ENCODE measurements at places on chromosomes 5 and 9.
A peak's percentile ranks its signal among the peaks of the same experiment; 100 is the strongest.

- no peaks in the 10 kb centered on the region for H3K27me3 ChIP-seq
- no peaks in the 10 kb centered on the region for H3K36me3 ChIP-seq
- no peak for DNase-seq
- H3K4me3 ChIP-seq, result no peak overlapping the region
- no peaks in the 10 kb centered on the region for H3K4me1 ChIP-seq
- H3K27ac ChIP-seq, result no peak overlapping the region
Observed at GRCh38 chr9:98839724-98840123, 32.3 kb downstream of the GALNT12 start.

DNA sequence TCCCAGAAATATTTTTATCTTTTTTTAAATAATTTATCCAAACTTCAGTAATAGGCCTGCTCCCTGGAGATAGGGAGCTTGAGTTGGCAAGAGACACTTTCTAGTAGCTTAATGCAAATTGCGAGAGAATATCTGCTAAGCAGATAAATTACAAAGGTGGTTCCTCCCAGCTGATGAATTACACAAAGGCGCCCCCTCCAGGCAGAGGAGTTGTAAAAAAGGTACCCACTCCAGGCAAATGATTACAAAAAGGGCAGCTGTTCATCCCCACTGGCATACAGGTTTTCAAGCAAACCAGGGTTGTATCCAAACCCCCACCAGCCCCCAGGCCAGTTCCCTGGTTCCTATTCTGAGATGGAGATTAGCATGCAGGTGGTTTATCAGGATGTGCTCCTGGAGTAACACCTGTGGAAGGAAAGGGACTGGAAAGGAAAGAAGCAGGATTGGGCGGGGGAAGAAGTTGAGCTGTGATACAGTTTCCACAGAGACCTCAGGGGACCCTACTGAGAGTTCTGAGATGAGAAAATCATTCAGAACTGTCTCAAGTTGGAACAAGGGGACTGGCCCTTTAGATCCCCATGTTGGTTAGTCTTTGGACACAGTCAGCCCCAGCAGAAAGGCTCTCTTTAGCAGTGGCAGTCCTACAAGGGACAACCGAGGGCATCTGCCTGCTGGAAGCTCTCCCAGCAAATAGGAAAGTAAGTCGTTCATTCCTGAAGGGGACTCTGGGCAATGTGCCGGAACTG, 25.5 kb downstream of the ESM1 start:
- H3K27ac ChIP-seq, result no peak overlapping the region
- DNase-seq, result peak; percentile 37
- no peaks in the 10 kb centered on the region for H3K4me1 ChIP-seq
- no peak overlapping the region for H3K4me3 ChIP-seq

DNA sequence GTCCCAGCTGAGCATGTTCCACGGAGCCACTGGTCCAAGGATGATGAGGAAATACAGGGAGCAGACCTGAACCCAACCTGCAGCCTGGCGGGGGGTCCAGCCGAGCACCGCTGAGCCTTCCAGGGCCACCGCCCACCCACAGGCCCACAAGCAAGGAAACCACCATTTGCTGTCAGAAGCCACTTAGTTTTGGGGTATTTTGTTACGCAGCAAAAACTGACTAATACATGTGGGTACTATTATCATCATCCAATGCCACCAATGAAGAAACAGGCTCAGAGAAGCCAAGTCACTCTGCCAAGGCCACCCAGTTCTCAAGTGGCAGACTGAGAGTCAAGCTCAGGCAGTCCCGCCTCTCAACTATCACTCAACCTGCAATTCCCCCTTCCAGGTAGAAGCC, 48.0 kb upstream of the RXRA start:
- H3K27me3 ChIP-seq, result no peaks in the 10 kb centered on the region
- DNase-seq, result no peak
- peaks cover 11% of the 10 kb centered on the region for H3K4me1 ChIP-seq

GRCh38 chr9:86795823-86796553, 151.3 kb downstream of the GAS1 start:
- H3K4me1 ChIP-seq, result no peaks in the 10 kb centered on the region
- H3K27me3 ChIP-seq, result peaks cover 7% of the 10 kb centered on the region
- H3K4me3 ChIP-seq, result no peak overlapping the region
- H3K36me3 ChIP-seq, result no peaks in the 10 kb centered on the region

- H3K27ac ChIP-seq, result peak overlapping the region; percentile 51
- no peak for DNase-seq
- H3K27me3 ChIP-seq, result no peaks in the 10 kb centered on the region
- H3K36me3 ChIP-seq, result no peaks in the 10 kb centered on the region
- H3K4me1 ChIP-seq, result no peaks in the 10 kb centered on the region
Observed at GRCh38 chr9:94996641-94997040, 270.1 kb downstream of the AOPEP start.
